Right hindlimb (tissue), 1 donor: ENCODE measurements at places on chromosomes 1 and 21.

DNA sequence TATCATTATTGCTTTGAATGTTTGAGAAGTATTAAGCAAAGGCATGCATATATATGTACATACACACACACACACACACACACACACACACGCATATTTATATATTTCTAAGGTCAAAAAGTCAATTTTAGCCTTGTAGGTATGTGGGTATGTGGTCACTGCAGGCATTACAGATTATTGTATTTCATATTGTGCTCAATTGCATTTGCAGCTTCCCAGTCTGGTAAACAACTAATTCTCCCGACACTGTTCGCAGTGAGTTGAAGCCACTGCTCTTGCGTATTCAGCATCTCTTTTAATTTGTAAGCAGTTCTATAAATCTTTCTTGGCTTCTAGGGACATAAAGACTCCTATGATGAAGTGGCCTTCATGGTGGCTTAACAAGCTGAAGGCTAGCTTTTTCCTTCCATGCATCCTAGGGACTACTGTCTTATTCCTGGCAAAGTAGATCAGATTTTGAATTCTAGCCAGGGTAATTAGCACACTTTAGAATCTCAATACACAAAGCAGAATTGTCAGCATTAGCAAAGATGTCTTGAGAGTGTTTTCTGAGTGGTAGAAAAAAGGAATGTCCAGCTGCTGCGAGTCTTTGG is 368.6 kb upstream of the NEGR1 start:
- no peak for DNase-seq

DNA sequence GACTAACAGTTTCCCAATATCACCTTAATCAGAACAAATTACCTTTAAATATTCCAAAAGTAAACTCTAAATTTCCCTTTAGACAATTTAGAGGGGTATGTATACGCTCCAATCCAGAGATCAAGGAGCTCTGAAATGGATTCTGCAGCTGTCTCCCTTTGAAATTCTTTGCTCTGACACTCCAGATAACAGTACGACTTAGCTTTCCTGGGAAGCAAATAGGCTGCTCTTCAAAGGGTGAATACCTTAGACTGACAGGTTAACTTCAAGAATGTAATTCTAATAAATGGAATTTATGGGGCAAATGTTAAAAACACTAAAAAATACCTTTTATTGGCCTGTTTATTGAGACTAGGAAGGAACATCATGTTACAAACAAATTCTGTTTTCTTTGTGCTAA is 357.2 kb downstream of the USP25 start:
- DNase-seq = no peak

DNA sequence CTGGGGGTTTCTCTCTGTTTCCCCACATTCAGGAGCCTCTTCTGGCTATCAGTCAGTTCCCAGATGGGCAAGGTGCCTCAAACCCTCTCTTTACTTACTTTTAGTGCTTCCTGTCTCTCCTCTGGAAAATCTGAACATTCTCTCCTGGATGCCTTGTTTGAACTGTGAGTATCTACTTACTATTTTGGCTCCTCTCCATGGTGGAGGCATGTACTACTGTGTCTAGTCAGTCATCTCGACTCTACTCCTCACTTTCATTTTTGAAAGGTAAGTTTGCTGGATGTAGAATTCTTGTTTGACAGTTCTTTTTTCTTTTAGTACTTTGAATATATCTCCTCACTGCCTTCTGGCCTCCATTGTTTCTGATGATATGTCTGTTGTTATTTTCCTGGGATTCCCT is 70.9 kb upstream of the FAM78B start:
- DNase-seq = no peak

- DNase-seq = no peak
Measured at GRCh38 chr21:33831962-33832659, 83.5 kb downstream of the ATP5PO start.

GRCh38 chr21:26140164-26140579 is 30.4 kb downstream of the APP start:
- no peak for DNase-seq

GRCh38 chr1:1199961-1200875 is 6.2 kb downstream of the TNFRSF18 start:
- peak; percentile 21 for DNase-seq

DNA sequence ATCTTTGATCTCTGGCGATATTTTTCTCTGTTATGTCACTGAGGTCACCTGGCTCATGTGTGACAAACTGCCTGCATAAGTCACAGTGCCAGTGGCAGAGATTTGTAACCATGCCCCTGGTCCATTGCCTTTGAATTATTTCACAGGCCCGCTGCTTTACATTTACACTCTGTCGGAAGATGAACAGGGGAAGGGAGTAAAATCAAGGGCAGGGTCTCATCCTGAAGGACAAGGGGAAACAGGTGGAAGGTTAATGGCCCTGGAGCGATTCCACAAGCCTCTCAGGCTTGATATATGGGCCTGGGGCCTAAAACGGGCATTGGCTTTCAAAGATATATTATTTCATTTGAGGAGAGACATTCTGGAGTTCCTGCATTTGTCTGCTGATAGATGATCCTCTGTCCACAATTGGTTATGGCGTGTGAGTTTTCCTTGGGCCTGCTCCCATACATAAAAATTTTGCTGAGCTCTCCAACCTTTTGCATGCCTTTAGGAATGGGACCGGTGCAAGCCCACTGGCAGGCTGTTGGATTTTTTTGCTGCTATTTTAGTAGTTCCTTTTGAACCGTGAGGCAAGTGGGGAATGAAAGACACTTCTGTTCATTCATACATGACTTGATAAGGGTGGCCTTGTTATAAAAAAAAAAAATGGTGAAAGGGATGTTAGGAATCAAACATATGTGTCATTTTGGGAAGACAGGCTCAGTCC is 51.9 kb downstream of the NR5A2 start:
- peak; percentile 24 for DNase-seq

DNA sequence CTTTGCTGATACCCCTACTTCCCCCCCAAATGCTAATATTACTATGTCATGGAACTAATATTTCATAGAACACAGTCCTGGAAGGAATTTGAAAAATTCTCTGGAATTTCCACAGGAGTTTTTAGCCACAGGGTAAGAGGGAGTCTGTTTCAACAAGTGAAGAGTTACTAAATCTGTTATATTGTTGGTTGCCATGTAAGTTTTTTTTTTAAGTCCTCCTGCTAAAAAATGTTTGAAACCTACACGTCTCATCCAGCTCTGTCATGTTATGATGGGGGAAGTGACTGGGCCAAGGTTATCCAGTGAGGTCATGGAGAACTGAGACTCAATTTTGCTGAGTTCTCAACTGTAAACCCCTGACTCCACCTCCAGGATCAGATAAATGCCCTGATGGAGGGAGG is 60.8 kb upstream of the USP24 start:
- no peak for DNase-seq

DNA sequence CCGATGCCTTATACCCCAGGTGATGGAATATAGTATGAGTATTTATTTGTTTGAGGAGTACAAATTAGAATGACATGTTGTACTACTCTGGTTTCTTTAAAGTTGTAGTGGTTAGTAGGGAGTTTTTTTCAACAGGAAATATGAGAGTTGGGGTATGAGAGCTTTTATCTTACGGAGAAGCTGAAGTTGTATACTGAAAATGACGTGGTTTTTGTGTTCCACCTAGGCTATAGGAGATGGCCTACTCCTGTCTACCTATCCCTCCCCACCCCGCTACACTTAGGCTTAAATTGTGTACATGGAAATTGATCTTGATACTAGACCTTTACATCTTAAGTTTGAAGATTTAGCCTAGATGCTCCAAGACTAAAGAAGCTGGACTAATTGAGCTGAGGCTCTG is 6.8 kb upstream of the HAX1 start:
- no peak for DNase-seq

GRCh38 chr1:97849345-97850340 is 71.2 kb downstream of the DPYD start:
- no peak for DNase-seq

DNA sequence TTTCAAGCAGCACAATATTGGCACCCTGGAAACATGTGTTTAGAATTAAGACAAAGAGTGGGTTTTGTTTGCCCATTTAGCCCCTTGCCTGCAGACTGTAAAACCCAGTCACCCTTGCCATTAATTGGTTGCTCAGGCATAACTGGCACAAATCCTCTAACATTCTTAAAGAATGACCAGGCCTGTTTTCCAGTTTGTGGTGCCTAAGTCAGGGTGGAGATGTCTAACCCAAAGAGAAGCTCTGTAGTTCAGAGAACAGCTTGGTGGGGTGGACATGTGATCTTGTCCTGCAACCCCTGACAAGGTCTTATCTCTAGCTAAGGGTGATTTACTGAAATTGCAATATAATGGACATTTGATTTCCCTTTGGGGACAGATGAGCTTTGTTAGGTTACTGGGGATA is 8.8 kb upstream of the ANGPTL7 start:
- DNase-seq = no peak

DNA sequence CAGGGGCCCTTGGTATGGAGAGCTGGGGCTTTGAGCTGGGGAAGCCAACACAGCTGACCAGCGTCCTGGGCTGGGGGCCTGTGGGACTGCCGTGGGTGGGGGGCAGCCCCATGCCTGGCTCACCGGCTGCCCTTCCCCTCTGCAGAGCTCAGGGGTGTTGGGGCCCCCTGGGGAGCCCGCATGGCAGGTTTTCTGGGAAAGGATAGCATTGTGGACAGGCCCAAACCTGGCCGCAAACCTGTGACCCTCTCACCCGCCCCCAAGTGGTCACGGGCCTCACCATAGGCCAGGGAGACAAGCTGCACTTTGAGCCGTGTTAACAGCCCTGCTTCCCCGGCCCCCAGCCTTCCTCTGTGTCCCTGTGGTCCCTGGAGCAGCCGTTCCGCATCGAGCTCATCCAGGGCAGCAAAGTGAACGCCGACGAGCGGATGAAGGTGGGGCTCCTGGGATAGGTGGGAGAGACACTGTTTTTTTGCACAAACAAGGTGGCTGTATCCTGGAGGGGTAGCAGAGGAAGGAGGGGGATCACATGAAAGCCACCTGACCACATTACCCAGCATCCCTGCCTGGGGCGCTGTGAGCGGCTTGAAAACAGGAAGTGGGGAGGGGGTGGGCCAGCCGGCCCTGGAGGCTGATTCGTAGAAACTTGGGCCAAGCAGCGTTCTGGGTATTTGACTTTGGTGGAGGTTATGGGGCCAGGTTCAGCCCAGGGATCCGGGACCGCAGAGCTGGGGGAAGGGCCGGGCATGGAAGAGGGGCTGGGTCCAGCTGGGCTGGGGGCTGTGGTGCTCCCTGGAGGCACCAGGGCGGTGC is 65.9 kb downstream of the PIK3CD start:
- DNase-seq = peak; percentile 74

DNA sequence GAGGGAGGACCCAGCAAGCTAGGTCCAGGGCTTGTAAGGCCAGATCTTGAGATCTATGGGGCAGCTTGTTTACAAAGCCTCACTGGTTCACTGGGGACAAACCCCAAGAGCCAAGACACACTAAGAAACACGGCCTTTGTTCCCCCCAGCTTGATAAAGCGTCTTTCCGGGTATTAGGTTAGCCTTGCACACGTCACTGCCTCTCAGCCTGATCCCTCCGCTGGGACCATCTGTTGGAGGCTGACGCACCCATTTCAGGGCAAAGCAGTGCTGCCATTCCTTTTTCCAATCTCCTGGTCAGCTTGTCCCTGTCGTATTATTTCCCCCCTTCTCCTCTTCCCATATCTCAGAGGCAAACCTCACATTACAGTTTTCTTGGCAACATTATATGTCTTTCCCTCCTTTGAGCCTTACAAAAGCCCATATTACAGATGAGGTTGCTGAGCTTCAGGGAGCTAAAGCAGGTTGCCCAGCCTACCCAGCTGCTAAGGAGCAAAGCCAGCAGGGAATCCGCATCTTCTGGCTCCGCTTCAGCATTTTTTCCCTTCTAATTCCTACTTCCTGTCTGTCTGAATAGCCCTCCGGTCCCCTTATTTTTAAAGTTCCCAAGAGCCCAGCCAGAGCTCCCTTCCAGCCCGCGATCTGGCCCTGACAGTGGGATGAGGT is 4.1 kb downstream of the HEYL start:
- DNase-seq = no peak

DNA sequence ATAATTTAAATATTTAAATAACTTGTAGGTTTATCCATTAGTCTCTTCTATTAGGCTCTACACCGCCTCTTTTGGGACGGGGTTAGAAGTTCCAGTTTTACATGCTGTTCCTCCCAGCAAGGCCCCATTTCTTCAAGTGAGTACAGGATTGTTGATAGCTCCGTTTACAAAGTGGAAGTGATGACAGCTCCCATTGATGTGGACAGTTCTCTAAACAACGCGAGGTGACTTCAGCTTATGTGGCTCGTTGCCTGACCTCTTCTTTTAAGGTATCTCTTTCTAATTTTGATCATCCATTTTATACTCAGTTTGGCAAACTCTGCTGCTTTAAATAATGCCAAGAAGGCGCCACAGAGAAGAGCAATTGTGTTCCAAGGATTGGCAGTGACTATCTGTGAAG is 49.7 kb downstream of the PACC1 start:
- no peak for DNase-seq

DNA sequence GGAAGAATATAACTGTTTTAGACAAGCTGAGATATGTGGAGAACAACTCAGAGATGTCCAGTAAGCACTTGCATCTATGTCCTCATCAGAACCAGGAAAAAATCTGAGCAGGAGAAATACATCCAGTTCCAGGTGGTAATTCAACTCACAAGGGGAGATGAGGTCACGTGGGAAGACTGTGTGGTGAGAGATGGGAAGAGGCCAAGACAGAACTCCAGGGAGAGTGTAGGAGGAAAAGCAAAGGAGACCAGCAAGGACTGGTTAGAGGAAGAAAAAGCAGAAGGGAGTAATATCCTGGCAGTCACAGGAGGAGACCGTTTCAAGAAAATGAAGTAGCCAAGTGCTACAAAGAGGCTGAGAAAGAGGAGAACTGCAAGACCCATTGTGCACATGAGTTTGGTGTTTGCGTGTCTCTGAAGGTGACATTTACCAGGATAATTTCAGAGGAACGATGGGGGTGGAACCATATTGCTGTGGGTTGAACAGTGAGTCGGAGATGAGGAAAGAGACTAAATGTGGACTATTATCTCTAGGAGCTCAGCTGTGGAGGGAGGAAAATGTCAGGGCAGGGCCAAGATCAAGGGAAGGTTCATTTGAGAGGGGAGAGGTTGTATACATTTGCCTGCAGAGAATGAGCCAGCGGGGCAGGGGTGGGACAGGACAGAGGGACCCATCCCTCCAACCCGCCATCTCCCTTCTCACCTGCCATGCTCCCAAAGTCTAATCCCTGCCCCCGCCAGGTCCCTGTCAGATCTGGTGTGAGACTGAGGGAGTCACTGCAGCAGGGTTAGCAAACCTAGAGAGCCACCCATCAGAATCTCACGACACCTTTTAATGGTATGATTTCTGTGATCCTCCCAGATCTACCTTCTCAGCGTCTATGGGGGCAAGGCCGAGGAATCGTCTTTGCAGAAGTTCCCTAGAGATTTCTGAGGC is 24.9 kb downstream of the SUSD4 start:
- DNase-seq = peak; percentile 31

GRCh38 chr1:24373044-24373443 is 40.5 kb downstream of the STPG1 start:
- no peak for DNase-seq
